GM23338 (cell line): ENCODE measurements at places on chromosomes 3 and 15.

GRCh38 chr3:31227131-31227562 is 305.6 kb upstream of the STT3B start:
- no peak for DNase-seq

DNA sequence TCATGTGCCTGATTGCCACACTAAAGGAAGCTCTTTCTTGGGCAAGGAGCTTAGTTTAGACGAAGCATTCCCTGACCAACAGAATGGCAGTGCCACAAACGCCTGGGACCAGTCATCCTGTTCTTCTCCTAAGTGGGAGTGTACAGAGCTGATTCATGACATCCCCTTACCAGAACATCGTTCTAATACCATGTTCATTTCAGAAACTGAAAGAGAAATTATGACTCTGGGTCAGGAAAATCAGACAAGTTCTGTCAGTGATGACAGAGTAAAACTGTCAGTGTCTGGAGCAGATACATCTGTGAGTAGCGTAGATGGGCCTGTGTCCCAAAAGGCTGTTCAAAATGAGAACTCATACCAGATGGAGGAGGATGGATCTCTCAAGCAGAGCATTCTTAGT is 18.4 kb downstream of the SENP5 start:
- no peak for DNase-seq

- DNase-seq, result peak; percentile 79
Observed at GRCh38 chr3:124078953-124079911, 87.3 kb upstream of the ROPN1 start.

DNA sequence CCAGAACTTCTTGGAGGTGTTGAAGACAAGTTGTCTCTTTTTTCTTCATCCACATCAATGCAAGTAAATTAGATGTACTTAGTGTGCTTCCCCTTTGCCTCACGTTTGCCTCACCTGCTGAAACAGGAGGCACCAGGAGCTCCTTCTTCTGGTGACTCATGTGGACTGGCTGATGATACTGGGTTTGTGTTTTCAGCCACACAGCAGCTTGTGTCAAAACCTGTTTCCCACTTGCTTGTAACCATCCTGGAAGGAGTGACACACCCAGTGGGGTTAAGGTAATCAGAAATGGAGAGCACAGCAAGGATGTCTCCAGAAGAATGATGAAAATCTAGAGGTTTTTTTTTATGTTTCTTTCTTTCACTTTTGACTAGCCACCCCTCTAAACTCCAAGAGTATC is 143.3 kb upstream of the RBMS3 start:
- DNase-seq, result no peak

- no peak for DNase-seq
Observed at GRCh38 chr3:195116407-195117185, 154.4 kb downstream of the XXYLT1 start.

DNA sequence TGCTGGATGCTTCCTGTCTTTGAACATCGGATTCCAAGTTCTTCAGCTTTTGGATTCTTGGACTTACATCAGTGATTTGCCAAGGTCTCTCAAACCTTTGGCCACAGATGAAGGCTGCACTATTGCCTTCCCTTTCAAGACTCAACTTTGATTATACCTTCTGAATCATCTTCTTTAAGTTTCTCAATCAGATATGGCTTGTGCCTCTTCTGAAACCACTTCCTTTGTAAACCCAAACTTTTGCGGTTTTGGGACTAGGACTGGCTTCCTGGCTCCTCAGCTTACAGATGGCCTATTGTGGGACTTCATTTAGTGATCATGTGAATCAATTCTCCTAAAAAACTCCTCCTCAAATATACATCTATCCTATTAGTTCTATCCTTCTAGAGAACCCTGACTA is 47.1 kb upstream of the CADPS start:
- DNase-seq, result no peak

GRCh38 chr15:42184736-42185135 is 23.4 kb downstream of the VPS39 start:
- DNase-seq, result no peak

DNA sequence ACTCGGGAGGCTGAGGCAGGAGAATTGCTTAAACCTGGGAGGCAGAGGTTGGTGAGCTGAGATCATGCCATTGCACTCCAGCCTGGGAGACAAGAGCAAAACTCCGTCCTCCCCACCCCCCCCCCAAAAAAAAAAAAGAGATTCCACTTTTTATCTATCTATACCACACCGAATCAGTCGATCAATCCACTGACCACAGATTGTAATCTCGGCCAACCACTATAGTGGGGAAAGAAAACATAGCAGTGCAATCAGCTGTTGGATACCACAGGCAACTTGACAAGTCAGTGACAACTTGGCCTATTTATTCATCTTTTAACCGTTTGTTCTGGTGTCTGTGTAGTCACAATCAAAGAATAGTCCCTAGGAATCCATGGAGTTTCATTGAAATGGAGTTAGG is 299.2 kb downstream of the FHIT start:
- DNase-seq, result no peak

DNA sequence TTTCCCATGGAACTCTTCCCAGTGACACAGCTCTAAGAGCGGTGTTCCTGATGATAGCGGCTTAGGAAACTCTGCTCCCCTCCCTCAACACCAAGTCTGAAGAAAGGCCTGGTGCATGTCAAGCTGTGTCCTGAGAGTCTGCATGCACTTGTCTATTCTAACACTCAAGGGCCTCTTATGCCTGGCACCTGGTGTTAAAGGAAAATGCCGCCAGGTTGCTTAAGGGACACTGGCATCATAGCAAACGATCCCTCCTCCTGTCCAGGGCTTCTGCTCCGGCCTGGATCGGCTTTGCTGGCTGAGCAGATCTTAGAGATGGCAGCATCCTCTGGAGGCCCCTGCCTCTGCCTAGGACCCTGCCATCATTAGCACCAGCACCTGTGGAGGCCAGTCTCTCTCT is 121.7 kb downstream of the MEGF11 start:
- no peak for DNase-seq

DNA sequence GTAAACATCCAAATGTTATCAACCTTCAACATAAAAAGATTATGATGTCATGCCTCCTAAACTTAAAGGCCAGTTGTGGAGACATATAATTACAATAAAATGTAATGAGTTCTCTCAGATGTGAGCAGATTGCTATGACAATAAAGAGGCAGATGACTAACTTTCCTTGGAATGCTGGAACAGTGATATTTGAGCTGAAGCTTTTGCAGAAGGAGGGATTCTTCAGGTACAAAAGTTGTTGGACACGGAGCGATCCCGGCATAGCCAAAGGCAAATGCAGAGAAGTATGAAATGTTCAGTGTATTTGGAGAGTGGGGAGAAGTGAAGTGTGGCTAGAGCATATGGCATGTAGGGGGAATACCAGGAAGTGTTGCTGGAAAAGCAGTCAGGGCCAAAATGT is 520.1 kb downstream of the FGF12 start:
- DNase-seq, result no peak

DNA sequence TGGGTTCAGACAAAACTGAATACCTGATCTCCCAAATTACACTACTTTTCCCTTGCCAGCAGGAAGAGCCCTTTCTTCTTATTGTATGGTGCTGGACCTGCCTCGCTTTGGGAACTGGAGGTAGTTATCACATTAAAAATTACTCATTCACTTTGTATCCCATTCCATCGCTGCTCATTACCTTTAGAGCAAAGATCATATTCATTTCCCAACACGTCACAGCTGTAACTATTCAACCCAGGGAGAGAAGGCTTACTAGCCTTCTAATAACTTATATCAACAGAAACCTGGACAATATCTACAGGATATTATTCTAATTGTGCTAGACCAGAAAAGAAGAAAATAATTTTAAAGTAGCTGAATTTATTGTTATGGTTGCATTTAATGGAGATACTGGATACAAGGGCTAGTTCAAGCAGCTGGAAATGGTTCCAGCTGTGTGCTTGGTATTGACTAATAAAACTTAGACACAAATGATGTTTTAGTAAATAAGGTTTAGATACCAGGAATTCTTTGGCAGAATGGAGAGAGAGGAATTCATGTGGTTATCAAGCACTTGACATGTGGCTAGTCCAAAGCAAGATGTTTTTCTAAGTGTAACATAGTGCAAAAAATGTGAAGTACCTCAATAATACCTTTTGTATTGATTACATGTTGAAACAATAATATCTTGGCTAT is 656.3 kb downstream of the ROBO1 start:
- DNase-seq, result no peak

DNA sequence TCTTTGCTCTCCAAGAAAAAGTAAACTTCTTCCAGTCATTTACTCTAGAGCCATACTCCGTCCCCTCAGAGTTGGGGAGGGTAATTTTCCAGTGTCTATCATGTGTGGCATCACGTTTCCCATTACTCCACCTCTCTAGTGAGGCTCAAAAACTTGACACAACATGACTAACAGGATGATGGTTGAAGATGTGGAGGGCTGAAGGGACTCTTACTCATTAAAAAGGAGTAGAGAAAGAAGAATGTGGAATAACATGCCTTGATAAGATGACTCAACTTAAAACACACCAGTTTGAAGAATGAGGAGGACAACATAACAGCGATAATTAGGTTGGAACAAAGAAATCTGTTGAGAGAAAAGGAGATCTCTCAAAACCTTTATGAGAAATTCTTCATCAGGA is 894.3 kb downstream of the OTOL1 start:
- no peak for DNase-seq

DNA sequence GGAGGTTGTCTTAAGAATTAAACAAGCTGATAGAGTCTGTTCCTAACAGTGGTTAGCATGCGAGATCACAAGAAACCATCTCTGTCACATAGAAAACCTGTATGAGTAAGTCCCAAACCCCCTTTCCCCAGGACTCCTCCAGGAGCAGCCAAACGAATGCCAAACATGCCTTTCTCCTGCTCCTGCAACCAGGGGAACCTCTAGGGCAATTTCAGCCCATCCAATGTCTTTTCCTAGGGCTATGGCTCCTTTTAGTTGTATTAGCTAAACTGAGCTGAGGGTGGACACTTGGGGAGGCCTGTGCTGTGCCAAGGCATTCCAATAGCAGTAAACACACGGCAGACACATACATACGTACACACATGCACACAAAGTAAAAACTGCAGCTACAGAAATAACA is 36.5 kb upstream of the TIMP4 start:
- DNase-seq, result peak; percentile 45

GRCh38 chr3:24164967-24165602 is 220.0 kb downstream of the NR1D2 start:
- DNase-seq, result no peak

DNA sequence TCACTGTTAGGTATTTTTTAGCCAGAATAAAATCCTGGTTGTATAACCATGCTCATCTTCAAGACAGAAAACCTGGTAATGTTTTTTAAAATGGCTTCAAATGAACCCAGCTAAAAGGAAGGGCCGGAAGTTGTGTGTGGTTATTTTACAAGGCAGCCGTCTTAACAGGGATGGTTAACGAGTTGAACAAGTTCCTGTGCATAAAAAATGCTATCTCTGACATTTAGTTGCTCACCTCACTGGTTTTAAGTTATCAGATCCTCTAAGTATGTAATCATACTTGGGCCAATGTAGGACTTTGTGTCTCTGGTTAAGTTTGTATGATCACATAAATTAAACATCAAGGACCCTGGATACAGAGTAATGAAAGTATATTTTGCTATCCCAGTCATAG is 2.1 kb downstream of the ATP11B start:
- no peak for DNase-seq

GRCh38 chr3:57279685-57280084 is 12.8 kb downstream of the ASB14 start:
- DNase-seq, result no peak

DNA sequence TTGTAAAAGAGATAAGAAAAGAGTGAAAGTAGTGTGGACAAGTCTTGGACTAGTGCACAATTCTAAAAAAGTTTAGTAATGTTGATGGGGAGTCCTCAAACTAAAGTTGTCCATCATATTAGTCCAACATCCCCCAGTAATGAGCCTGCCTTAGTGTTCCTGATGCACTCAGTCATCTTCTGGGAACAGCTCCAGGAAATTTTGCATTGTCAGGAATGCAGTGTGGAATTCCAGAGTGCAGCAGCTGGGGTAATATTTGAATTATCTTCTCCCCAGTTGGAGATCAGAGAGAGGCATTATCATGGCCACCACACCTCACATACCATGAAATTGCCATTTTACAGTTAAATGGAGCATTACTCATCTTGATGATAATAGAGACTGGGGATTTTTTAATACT is 528.8 kb upstream of the NAALADL2 start:
- DNase-seq, result no peak

GRCh38 chr3:117611211-117611610 is 901.6 kb downstream of the TUSC7 start:
- no peak for DNase-seq

- DNase-seq, result no peak
Observed at GRCh38 chr15:90033006-90033405, 31.9 kb downstream of the ZNF710 start.

- DNase-seq, result no peak
Observed at GRCh38 chr3:194387276-194387675, 11.8 kb downstream of the GP5 start.
